ENCODE measurements at places on chromosomes 3 and 15.

GRCh38 chr3:58008141-58009025 is at the start of gene FLNB:
Gene FLNB (plus strand): TSS chr3:58008422. CDS start chr3:58008565, 143 bp downstream.
- DNase-seq = peak; percentile 49

DNA sequence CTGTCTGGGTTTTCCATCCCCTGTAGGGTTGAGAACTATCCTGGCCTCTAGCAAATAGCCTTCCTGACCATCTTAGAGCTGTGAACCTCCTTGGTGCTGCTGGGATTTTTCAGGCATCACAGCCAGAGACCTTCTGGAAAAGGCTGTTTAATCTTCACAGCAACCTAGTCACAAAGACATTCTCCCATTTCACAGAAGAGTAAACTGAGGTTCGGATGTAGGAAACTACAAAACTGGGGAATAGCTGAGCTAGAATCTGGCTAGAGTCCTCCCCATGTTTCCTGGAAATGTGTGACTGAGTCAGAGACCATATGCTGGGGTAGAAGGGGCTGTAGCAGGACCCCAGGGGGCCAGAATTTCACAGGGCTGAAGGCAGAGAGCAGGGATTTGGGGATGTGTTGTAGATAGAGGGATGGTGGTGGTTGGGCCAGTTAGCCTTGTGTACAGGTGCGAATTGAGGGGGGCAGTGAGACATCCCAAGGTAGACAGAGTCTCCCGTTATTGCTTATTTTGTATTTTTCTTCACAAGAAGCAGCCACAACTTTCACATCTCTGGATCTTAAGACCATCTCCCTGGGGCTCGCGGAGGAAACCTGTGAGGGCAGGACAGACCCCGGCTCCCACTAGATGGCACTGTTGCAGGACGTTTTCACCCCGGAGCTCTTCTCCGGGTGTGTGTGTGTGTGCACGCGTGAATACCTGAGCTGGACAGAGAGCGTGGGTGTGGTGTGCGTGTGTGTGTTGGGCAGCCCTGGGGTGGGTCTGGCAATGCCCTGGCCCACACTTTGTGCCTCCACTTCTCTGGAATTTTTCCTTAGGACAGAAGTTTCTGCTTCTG is 66.9 kb upstream of the PRR23C start:
- peak; percentile 66 for DNase-seq

DNA sequence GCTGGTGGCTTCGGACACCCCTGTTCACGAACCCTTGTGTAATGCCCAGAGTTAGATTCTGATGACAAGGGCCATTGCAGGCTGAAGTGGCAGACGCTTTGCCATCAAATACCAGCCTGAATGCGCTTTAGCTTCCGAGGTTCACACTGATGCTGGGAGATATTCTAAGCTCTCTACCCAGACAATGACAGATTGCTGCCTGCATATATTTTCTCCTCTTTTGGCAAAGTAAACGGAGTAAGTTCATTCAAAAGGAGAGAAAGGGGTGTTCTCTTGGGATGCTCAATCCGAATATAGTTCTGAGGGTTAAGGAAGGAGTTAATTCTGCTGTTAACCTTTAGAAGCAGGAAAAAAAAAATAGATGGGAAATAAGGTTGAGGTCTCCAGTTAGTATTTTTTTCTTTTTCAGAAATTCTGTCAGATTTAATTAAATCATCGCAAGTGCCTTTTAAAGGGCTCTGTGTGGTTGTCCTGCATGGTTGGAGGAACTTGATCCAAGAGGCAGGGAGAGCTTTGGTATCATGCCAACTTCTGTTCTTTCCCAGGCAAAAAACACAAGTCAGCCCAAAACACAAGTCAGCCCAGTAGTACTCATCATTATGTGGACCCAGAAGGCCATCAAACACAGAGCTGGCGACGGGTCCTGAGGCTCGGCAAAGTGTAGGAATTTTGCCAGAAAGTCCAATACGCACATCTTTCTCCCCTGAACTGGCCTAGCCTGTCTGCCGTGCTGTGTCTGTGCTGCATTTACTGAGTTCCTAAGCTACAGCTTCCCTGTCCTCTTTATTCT is 70.9 kb upstream of the ST8SIA2 start:
- no peak for DNase-seq

- peak; percentile 34 for DNase-seq
Measured at GRCh38 chr15:96336108-96336595, 5.7 kb downstream of the NR2F2 start.

DNA sequence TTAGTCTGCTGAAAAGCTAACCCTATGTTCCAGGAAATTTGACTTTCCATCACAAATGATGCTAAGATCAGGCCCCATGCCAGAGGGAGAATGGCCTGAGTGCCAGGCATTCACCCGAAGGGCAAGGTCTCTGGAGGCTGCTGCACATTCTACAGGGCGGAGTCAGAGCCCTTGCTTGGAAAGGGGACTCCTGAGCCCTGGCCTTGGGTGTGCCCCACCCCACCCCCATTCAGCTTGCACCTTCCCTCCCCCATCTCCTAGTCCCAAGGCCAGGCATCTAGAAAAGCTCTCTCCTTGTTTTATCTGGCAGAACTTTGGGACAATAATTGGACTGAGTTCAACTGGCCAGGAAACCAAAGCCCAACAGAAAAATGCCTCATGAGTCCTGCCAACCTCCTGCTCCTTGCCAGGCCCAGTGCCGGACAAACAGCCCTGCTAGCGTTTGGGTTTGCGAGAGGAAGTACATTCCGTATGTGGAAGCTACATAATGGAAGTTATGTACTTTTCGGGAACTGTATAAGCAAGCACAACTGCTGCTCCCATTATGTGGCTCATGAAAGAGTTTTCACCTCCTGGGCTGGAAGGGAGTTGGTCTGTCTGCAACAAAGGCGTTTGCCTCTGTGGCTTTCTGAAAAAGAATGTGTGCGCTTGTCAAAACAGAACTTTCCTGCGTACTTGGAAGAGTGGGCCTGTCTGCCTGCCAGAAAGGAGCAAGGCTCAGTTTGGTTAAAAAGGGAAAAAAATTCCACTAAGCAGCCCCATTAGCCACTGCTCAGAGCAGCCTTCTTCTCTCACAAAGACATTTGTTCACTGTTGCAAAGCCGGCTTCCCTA is 321.5 kb upstream of the CTNNB1 start:
- DNase-seq = peak; percentile 64

DNA sequence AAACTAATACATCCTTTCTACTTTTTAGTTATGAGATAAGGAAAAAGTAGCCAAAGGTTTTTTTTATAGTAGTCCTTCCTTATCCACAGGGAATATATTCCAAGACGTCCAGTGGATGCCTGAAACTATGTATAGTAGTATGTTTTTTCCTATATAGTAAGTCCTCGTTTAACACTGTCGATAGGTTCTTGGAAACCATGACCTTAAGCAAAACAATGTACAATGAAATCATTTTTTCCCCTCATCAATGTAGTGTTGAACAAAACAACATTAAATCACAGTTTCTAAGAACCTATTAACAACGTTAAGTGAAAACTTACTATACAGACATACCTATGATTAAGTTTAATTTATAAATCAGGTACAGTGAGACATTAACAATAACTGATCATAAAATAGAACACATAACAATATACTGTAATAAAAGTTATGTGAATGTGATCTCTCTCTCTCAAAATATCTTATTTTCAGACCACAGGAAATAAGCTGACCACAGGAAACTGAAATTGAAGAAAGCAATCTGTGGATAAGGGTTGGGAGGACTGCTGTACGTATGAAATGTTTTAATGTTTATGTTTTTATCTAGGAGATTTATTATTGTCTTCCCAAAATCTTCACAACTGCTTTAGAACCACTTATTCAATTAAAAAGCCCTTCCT is 20.6 kb downstream of the COPS2 start:
- no peak for DNase-seq
